ENCODE measurements at places on chromosomes 4 and X.

GRCh38 chrX:102652031-102652688, 877 bp downstream of the GPRASP1 start:
- no peak for DNase-seq

- DNase-seq, result no peak
Measured at GRCh38 chr4:119207051-119207450, 5.5 kb upstream of the USP53 start.

GRCh38 chrX:134683351-134684005, 25.2 kb upstream of the PLAC1 start:
- no peak for DNase-seq

- DNase-seq, result no peak
Measured at GRCh38 chr4:98470831-98471230, 187.6 kb downstream of the TSPAN5 start.

DNA sequence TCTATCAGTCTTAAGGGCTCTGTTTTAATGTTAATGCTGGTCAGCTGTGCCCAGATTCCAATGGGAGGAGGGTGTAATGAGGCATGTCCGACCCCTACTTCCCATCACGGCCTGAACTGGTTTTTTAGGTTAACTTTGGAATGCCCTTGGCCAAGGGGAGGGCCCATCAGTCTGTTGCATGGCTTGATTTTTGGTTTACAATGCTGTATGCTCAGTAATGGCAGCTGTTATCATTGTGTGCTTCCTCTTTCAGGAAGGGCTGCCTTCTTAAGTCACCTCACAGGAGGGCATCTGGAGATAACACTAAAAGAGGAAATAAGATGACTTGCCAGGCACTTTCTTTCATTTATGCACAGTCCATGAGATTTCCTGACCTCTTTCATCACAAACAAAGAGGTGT, 36.3 kb downstream of the ATXN3L start:
- no peak for DNase-seq

- DNase-seq, result no peak
Measured at GRCh38 chrX:48626401-48627298, 29.4 kb downstream of the WDR13 start.

GRCh38 chrX:1657367-1658070, 42.7 kb downstream of the ASMT start:
- DNase-seq, result peak; percentile 29

DNA sequence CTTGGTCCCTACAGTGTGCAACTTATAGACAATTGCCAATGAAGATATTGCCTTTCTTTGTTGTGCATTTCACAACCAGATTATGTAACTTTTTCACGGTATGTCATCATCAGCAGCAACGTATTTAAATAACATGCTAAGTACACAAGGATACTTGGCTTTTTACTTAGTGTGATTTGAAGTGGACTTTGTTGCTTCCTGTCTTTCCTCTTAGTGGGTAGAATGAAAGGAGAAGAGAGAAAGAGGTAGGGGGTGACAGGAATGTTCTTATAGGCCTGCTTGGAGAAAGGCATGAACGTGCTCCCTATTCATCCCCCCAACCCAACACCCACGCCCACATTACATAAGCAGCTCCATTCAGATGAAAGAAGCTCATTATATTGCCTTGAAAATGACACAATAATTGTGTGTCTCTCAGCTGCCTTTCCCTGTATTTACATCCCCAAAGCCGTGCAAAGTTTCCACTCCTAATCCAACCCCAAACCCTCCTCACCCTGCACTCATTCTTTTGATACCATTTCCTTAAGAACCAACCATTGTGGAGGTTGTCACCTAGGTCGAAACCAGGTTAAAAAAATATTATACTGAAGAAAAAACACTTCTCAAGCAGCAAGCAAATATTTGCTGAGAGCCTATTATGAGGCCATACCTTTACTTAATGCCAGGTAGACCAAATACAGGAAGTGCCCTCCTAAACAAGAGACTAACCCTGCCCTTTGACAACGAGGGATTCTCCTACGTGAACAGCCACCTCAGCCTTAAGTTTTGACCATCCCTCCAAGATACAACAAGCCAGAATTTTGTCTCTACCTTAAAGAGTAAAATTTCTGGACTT, 25.2 kb upstream of the GK start:
- no peak for DNase-seq

All from stimulated activated CD8-positive, alpha-beta memory T cell treated with anti-CD3 and anti-CD28 coated beads, Interleukin-4, amount 100 ng/mL, for 1 hour (primary cell).